Activated B cell treated with CpG ODN at 0.5 μM for 24 hours (primary cell): ENCODE measurements at places on chromosomes 7 and 10. TPM values are rescaled to one million over a fixed set of nuclear protein-coding genes. Genes with fewer than 3 reads are reported as not detected.

The GNAT3 gene
- total RNA-seq: not detected in 2 replicates

The PDCD11 gene
- 65.4 and 66.0 TPM in 2 replicates for total RNA-seq

The CPA5 gene
- total RNA-seq: not detected in 2 replicates

The HOXA7 gene
- not detected in 2 replicates for total RNA-seq

The MOGAT3 gene
- total RNA-seq: not detected in 2 replicates

The HMX2 gene
- 0.13 TPM in 1 of 2 replicates, not detected in the other for total RNA-seq

The C10orf67 gene
- total RNA-seq: not detected in 2 replicates

DNA sequence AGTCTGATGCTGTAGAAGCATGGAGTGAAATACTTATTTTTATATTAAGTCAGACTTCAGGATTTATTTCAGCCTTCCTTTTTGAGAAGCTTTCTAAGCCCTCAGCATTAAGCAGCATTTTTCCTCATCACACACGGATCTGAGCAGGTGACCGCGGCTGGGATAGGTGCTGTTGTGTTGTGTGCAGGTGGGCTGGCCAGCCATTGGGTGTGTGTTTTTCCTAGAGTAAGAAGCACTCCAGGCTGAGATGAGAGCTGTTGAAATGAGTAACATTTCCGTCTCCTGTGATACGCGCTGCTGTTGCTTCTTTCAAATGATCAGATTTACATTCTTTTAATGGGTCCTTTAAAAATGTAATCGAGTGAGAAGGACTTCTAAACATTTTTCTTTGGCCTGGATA is 63.9 kb downstream of the INSYN2A start:
- no peak for DNase-seq

DNA sequence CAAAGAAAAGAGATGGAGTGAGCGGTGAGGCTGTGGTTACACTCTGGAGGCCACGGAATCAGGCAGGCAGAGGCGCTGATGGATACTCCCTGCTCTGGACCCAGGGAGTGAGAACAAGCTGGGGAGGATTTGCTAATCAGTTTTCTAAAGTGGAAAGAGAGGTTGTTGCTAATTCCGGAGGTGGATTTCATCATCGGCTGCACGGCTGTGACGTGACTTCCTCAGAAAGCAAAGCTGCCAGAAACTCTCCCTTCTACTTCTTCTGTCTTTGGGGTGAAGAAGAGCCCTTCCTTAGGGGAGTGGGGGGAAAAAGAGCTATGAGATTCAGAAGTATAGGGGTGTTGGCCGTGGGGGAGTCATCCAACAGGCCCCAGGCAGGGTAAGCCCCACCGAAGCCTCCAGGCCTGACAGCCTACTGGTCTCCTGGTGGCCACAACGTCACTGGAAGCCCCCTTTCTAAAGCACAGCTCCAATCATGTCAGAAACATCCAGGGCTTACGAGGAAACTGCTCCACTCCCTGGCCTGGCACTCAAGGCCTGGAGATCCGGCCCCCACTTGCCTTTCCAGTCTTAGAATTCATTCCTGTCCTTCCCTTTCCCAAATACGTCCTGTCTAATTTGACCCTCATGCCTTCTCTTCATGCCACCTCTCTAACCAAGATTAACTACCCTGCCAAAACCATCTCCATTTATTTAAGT is 114.5 kb downstream of the HIP1 start:
- DNase-seq: no peak

DNA sequence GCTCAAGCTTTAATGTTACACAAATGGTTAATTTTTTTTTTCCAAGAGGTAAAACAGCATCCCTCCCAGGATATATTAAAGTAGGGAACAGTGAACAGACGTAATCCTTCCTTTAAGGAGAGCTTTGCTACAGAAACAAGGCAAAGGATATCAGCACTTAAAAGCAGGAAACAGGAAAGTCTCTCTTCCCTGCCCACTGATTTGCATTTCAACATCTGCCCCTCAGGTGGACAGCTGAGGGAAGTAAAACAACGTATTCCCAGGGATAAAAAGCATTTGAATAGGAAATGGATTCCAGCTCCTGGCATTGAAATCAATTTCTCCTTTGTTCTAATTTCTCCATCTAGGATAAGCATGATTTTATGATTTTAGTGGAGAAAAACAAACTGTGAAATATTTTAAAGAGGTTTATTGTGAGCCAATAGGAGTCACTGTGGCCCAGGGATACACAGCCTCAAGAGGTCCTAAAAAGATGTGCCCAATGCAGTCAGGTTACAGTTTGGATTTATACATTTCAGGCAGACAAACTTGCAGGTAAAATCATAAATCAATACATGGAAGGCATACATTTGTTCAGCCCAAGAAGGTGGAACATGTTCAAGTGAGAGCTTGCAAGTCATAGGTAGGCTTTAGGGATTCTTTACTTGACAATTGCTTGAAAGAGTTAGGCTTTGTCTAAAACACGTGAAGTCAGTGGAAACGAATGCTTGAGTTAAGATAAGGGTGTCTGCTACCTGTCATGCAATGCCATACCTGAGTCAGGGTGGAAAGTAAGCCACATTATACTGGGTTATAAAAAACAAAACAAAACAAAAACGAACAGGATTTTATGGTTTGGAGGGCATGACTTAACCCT is 286.2 kb upstream of the VWC2 start:
- no peak for DNase-seq

GRCh38 chr7:8042796-8043535 is 74.4 kb downstream of the GLCCI1 start:
- no peak for DNase-seq

DNA sequence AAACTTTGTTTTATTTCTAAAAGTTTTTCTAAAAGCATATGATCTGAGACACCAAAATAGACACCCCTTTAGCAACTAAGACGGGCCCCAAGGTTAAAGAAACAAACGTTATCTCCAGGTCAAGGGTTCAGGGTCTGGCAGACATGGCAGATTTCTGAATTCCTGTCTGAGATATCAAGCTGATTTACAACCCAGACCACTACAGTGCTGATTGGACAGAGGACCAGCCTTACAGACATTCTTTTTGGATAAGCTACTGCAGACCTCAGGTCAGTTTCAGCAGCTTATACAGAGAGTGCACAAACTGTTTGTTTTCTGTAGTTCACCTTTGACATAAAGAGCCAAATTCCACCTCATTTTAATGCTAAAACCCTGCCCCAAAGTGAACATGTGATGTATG is 34.8 kb downstream of the SVOPL start:
- DNase-seq: no peak

- DNase-seq: no peak
Measured at GRCh38 chr7:12111422-12112405, 99.4 kb upstream of the TMEM106B start.

- no peak for DNase-seq
Measured at GRCh38 chr10:26475386-26475785, 37.2 kb downstream of the APBB1IP start.
